Myometrial cell (primary cell): ENCODE measurements at places on chromosomes 1 and 21. TPM values are rescaled to one million over a fixed set of nuclear protein-coding genes. Genes with fewer than 3 reads are reported as not detected.

Gene ARHGEF10L
- total RNA-seq: 15.9 and 16.5 TPM in 2 replicates

Gene GREM2
- not detected in 2 replicates for total RNA-seq

Gene CFAP57
- total RNA-seq: under 0.01 and 0.35 TPM in 2 replicates

Gene CLEC20A
- total RNA-seq: 1.4 TPM in 1 of 2 replicates, not detected in the other

Gene CHODL
- not detected in 2 replicates for total RNA-seq

Gene HTR6
- not detected in 2 replicates for total RNA-seq

Gene HFM1
- total RNA-seq: not detected in 2 replicates

Gene DUSP12
- 19.9 and 37.9 TPM in 2 replicates for total RNA-seq

Gene RPS8
- total RNA-seq: 2,552 and 2,899 TPM in 2 replicates

Gene RIIAD1
- total RNA-seq: not detected in 2 replicates

Gene MSH4
- not detected in 2 replicates for total RNA-seq

Gene ANXA9
- total RNA-seq: 1.2 and 1.4 TPM in 2 replicates

Gene GPA33
- total RNA-seq: not detected in 2 replicates

Gene TEKT2
- total RNA-seq: not detected in 2 replicates

Gene KRTAP12-2
- not detected in 2 replicates for total RNA-seq

Gene DPH2
- 16.5 and 49.0 TPM in 2 replicates for total RNA-seq

Gene LCE1C
- total RNA-seq: not detected in 2 replicates

Gene ILDR2
- 0.29 TPM in 1 of 2 replicates, not detected in the other for total RNA-seq

Gene OR6K3
- total RNA-seq: not detected in 2 replicates

Gene DNM3
- 0.53 TPM in 1 of 2 replicates, not detected in the other for total RNA-seq

Gene SPATA6
- 2.0 and 3.0 TPM in 2 replicates for total RNA-seq
